Activated CD4-positive, alpha-beta T cell treated with anti-CD3 and anti-CD28 coated beads, Interleukin-2, amount 50 U/mL, for 48 hours (primary cell): ENCODE measurements at places on chromosomes 16 and 17.
A peak's percentile ranks its signal among the peaks of the same experiment; 100 is the strongest.

- no peak for DNase-seq
Measured at GRCh38 chr17:41624208-41625101, at the start of gene KRT17. KRT17 (minus strand) TSS chr17:41624575; CDS start chr17:41624509, 66 bp downstream.

DNA sequence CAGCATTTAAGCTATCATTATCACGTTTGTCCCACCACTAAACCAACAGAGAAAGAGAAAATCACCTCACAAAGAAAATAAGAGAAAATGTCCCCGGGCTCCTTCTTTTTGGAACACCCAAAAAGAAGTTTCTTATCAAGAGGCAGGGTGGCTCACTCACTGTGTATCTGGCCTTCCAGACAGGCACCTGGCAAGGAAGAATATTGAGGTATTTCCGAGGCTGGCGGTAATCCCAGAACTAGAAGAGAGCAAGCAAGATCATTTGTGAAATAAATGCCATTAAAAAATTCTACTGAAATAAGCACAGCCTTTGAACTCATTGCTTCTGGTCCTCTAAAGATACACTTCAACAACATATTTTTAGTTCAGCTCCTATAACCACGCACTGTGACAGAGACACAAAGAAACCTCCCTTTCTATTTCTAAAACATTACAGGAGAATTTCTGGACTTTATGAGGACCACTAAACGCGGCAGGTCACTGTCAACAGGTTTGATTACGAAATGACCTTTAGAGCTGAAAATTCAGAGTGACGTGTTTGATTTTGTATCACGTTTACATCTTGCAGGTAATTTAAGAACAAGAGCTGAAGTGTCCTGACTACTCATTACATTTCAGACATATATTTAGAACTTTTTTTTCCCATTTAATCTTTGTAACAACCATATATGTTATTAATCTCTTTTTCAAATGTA is 61.0 kb downstream of the WDR59 start:
- no peak for DNase-seq

- DNase-seq = no peak
Measured at GRCh38 chr17:74956093-74956492, 16.5 kb downstream of the HID1 start.

- no peak for DNase-seq
Measured at GRCh38 chr17:20241855-20242254, 225.5 kb downstream of the LGALS9B start.

- DNase-seq = peak; percentile 84
Measured at GRCh38 chr17:74453665-74454196, 12.7 kb upstream of the CD300A start.

GRCh38 chr17:48954300-48954755 is 9.7 kb upstream of the SNF8 start:
- no peak for DNase-seq

GRCh38 chr17:67266496-67266895 is 21.5 kb upstream of the HELZ start:
- no peak for DNase-seq

- DNase-seq = no peak
Measured at GRCh38 chr17:6352801-6353560, 81.9 kb downstream of the AIPL1 start.

- DNase-seq = no peak
Measured at GRCh38 chr16:53740476-53740875, 36.5 kb downstream of the FTO start.

DNA sequence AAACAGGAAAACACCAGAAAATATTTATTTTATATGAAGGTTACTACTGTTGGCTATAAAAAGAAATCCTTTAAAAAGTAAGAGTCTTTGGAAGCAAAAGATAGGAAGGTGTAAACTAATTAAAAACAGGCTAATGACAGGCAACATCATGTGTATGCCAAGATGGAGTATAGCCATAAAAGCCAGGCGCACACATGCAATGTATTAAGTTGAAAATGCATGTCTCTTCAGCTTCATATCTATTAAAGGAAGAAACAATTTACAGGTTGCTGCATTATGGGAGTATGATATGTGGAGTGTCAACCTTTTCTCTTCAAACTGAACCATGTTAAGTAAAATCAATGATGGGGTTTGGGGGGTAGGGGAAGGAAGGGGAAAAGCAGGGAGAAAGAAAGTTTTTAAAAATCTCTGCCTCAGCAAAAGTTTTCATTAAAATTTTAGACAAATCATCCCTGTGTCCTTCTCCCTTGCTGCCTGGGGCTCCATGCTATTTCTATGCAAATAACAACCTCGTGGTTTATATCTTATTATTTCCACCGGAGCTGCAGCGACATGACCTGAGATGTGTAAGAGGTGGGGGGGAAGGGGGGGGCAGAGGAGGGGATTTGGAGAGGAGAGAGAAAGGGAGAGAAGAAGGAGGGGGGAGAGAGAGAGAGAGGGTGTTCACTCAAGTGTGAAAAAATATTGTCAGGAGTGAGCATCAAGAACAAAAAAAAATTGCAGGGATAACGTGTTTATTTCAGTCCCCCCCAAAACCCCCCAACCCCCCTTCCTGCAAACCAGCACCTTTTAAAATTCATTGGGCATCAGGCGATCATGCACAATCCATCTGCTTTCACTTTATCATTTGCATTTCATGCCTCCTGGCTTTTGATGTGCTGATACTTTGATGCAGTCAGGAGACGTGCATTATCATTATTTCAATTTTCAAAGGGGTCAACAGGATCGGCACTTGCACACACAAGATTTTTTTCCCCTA is 197.6 kb downstream of the AATF start:
- no peak for DNase-seq

DNA sequence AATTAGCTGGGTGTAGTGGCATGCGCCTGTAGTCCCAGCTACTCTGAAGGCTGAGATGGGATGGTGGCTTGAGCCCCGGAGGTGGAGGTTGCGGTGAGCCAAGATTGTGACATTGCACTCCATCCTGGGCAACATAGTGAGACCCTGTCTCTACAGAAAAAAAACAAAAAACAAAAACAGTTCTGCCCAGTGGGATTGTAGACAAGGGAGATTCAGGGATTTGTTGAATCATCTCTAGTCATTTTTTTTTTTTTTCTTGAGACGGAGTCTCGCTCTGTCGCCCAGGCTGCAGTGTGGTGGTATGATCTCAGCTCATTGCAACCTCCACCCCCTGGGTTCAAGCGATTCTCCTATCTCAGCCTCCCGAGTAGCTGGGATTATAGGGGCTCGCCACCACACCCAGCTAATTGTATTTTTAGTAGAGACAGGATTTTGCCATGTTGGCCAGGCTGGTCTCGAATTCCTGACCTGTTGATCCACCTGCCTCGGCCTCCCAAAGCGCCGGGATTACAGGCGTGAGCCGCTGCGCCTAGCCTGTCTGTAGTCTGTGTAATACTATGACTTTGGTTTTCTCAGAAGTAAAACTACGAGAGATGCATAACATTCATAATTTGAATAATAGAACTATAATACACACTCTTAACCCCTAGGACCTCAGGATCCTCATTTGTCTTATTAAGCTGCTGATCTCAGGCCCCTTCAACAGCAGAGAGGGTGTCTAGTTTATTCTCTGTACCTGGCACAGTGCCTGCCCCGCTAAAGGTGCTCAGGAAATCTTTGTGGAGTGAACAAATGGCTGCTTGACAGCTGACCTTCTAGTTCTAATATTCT is 1.4 kb downstream of the TEN1 start:
- DNase-seq = no peak

- DNase-seq = no peak
Measured at GRCh38 chr17:28944862-28945741, 6.2 kb downstream of the PHF12 start.

DNA sequence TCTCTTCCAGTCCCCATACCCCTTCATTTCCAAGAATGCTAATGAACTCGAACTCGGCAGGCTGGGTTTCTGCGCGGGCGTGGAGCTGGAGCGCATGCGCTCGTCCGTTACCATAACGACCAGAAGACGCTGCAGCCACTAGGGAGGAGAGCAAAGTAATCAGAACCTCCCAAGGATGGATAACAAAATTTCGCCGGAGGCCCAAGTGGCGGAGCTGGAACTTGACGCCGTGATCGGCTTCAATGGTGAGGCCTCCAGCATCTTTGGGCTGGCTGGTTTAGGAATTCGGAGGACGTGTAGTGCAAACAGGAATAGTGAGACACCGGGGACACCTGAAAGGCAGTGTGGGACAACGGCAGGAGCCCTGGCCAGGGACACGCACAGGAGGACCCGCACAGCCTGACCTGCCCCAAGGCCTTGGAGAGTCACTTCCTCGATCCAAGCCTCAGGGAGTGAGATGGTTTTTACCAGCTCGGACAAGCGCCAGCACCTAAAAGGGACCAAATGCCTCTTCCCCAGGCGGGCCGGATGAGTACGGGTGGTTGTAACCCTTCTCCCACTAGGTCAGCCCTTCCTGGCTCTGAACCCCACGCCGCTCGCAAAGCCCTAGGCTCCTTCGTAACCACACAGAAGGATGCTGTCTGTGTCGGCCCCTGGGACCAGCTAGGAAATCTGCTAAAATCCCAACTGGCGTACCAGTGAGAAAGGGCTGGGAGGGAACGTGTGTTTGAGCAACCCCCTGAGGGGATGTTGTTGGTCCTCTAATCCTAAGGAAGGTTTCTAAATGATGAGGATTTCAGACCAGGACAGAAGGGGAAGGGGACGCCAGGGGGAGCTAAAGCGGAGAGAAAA is at the start of gene CFAP52:
Gene CFAP52 (plus strand): TSS at position 122 of the 852 bp plus-strand sequence. CDS start 54 bp downstream, at position 176.
- DNase-seq = peak; percentile 78

GRCh38 chr17:16155536-16155935 is 59.8 kb downstream of the NCOR1 start:
- no peak for DNase-seq

DNA sequence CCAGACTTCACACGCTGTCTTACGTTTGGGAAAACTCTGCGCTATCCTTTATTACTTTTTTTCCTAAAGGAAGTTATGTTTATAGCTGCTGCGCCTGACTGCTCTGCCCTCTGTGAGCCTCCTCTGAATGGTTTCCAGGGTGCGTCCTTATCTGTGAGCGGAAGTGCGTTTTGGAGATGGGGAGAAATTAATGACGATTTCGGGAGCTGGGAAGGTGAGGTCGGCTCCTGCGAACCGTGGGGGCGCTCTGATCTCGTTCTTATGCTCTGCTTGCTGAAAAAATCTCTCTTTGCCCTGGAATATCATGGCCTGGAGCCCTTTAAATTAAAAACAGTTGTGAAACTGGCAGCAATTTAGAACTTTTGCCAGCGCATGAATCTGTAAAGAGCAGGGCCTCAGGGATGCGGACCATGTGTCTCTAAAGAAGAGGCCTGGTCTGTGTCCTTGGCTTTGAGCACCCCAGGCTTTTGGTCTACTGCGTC is 135.7 kb upstream of the ZFHX3 start:
- DNase-seq = no peak

DNA sequence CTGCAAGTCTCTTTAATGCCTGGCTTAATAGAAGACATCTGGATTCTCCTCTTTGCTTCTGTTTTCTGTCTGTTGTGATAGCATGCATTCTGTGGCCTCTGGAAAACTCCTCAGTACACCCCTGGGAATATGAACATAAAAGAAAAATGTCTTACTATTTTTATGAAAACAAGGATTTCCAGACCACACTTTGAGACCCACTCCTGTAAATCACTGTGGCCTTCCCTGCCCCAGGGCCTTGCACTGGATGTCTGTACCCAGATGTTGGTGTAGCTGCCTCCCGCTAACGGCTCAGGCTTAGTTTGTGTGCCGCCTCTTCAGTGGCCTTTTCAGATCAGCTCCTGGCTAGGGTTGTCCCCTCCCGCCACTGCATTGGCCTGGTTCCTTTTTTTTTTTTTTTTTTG is 126.6 kb downstream of the SOCS1 start:
- DNase-seq = no peak

DNA sequence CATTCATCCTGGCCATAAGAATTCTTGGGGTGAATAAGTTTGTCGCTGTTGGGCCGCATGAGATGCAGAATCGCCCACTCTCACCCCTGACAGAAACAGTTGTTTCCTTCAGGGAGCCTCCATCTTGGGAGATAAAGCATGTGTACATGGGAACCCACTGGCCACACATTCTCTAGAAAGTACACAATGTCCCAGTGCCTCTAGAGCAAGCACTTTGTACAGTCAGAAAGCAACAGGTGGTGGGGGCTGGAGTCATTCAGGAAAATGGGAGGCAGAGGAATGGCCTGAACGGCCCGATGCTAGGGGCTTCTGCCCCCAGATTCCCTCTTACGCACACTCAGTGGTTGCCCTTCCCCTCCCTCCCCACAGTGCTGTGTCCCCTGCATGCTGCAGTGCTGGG is 16.1 kb downstream of the ACE start:
- no peak for DNase-seq

GRCh38 chr16:27640277-27640600 is 90.3 kb downstream of the KATNIP start:
- no peak for DNase-seq

DNA sequence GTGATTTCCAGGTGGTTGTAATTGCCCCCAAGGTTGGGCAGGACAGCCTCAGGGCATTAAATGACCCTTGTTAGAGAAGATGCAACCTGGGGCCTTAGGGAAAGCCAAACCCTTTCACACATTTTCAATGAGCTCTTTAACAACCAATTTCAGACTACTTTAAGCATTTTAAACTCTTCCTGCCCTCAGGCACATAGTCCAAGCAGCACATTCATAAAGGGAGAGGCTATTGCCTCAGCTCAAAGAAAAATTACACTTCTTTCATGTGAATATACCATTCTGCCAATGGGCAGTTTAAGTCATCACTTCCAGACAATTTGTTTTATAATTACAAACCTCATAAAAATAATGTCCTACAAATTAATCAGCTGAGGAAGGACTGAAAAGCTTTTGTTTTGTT is 544.5 kb downstream of the NPIPA7 start:
- no peak for DNase-seq

DNA sequence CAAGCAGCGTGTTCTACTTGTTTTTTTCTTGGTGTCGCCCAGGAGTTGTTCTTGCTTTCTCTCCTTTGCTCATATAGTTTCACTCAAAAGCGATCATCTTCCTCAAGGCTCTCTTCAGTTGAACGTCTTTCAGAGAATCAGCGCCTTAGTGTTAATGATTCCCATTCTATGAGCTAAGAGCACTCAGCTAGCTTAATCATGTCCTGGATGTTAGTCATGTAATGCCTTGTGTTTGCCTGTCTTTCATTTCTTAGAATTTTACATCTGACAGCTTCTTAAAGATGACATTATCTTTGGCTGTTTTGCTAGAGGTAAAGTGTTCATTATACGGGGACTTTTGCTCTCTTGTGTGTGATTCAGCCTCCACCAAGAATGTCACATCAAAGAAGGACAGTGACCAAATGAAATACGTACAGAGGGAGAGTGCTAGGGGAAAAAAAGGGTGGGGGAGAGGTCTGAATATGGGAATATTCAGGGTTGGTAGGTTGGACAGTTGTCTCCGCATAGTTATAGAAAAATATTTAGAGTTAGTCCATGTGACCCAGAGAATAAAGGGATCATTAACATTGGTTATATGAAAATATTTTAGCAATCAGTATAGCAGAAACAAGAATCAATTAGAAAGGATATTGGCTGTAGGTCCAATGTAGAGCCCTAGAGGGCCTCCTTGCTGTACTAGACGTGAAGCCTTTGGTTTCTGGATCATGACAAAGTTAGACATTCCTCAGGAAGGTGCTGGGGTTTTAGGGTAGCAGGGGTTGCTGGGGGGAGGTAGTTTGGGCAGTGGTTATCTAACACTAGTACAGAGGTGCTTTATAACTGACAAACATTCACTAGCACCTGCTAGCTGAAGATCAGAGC is 31.9 kb upstream of the ANKFN1 start:
- no peak for DNase-seq

- DNase-seq = no peak
Measured at GRCh38 chr17:40559564-40559916, 5.7 kb downstream of the CCR7 start.
